ENCODE measurements at places on chromosomes 12 and 14.
A peak's percentile ranks its signal among the peaks of the same experiment; 100 is the strongest.

GRCh38 chr12:17982556-17982955 lies 107.4 kb downstream of the RERGL start:
- DNase-seq: no peak

- no peak for DNase-seq
These were observed 611.3 kb upstream of the TMEM132C start for GRCh38 chr12:127655691-127656090.

- DNase-seq: no peak
These were observed 18.3 kb downstream of the SLC25A47 start for GRCh38 chr14:100341301-100342031.

DNA sequence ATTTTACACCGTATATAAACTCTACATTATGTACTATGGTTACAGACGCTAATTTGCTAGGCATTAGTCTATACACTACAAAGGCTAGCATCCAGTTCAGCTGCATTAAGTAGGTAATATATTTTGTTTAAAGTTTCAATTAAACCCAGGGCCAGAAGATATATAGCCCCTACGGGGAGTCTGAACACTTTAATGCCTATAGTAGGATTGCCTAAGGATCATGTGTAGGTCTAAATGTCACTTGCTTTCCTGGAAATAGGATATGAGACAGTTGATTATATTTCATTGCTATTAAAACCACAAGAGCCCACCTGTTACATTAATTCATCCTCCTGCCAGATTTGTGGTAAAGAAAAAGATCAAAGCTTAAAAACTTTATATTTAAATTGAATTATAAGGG lies 286.9 kb downstream of the TMTC2 start:
- DNase-seq: no peak

GRCh38 chr12:59603754-59604153 lies 7.9 kb downstream of the SLC16A7 start:
- DNase-seq: no peak

DNA sequence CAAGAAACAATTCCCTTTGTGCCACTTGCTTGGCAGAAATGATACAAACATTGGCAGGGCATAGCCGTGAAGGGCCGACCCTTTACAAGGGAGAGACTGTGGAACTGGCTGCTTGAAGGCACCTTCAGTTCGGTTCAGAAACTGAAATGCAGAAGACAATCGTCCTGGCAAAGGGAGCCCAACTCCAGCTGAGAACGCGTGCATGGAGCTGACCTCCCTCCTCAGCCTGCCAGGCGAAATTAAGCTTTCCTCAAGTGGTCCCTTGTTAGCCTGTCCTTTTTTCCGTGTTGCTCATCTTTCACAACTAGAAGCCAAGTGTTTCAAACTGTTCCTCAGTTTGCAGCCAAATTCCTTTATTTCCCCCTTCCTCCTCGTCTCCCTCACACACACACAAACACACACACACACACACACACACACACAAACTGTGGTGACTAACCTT lies 8.1 kb downstream of the LGR5 start:
- no peak for DNase-seq

DNA sequence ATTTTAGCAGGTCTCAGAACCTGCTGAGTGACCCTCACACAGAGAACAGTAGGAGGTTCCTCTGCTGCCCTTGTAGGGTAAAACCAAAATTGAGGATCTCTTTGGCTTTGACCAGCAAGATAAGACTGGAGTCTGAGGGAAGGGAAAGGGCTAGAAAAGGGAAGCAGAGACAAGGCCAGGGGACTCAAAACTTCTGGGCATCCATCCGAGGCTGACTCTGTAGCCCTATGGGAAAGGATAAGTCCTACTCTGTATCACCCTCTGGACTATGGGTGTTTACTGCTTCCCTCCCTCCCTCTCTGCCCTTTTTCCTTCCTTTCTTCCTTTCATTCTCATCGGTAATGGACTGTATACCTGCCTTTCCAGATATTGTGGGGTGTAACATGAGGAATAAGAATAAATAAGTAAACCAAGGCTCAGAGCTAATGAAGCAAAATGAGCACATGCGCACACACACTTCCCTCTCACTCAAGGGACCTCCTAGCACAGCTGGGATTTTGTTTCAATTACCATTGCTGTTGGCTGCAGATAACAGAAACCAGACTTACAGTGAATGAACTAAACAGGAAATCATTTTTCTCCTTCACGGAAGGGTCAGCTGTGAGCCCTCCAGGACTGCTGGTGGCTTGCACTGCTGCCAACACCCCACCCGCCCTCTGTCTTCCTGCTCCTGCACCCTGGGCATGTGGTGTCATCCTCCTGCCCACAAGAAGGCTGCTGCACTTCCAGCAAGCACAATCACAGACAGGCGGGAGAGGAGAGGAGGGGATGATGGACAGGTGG lies 404.4 kb upstream of the CCDC196 start:
- no peak for DNase-seq

DNA sequence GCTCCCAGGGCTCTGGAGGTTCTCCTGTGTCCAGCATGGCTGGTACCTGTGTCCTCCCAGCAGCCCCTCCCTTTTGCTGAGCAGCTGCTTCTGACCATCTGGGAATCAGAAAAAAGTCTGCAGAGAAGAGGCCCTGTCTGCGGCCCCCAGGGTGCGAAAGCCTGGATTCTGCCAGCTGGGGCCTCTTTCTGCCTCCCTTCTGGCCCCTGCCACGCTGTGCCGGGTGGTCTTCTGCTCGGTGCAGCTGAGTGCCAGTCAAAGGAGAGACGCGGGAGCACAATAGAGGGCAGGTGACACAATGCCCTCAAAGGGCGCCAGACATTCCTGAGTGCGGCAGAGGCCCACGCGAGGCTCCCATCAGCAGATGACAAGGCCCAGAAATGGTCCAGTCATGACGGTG lies 12.6 kb downstream of the BTBD6 start:
- no peak for DNase-seq

GRCh38 chr14:75232191-75232590 lies 46.4 kb upstream of the FOS start:
- DNase-seq: no peak

GRCh38 chr14:22391908-22392565 lies 197.0 kb downstream of the DAD1 start:
- DNase-seq: peak; percentile 72

- DNase-seq: no peak
These were observed 25.8 kb upstream of the CLEC4E start for GRCh38 chr12:8566525-8566924.

GRCh38 chr14:31256534-31257243 lies 49.1 kb upstream of the HECTD1 start:
- no peak for DNase-seq

- DNase-seq: no peak
These were observed 14.8 kb downstream of the MMP14 start for GRCh38 chr14:22850944-22851764.

GRCh38 chr12:108914121-108914531 lies 34.2 kb downstream of the DAO start:
- DNase-seq: no peak

DNA sequence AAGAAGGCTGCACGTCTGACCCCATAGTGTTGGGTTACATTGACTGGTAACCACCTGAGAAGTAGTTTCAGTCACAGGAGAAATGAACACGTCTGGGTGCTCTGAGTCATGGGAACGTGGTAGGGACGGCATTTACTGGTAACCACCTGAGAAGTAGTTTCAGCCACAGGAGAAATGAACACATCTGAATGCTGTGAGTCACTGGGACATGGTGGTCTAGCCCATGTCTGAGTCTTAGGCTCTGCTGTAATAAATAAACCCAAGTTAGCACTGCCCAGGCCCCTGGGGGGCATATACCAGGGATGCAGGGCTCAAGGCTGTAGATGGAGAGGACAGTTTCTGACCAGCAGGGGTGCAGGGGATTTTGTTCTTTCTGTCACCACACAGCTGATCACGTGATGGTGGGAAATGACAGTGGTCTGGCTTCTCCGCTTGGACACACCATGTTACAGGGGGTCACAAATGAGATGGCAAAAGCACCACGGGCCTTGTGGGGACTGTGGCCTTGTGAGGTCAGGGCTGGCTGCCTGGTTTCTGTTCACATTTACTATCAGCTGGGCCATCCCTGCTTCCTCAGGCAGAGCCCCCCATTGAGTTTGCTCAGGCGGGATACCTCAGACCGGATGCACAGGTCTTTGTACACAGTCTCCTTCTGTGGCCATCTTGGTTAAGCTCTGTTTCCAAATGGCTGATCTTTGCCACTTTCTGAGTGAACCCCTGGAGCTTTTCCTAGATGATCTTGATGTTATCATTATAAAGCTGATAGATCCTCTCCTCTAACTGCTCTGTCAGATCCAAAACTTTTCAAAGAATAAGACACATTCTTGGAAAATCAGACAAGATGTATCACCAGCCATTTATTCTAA lies 9.8 kb upstream of the C12orf42 start:
- no peak for DNase-seq

- DNase-seq: peak; percentile 36
These were observed 22.4 kb downstream of the PALS1 start for GRCh38 chr14:67263499-67264149.

GRCh38 chr14:20343862-20344220 lies 406 bp downstream of the PARP2 start:
- no peak for DNase-seq

GRCh38 chr14:23865502-23865901 lies 88.1 kb upstream of the DHRS4 start:
- no peak for DNase-seq

DNA sequence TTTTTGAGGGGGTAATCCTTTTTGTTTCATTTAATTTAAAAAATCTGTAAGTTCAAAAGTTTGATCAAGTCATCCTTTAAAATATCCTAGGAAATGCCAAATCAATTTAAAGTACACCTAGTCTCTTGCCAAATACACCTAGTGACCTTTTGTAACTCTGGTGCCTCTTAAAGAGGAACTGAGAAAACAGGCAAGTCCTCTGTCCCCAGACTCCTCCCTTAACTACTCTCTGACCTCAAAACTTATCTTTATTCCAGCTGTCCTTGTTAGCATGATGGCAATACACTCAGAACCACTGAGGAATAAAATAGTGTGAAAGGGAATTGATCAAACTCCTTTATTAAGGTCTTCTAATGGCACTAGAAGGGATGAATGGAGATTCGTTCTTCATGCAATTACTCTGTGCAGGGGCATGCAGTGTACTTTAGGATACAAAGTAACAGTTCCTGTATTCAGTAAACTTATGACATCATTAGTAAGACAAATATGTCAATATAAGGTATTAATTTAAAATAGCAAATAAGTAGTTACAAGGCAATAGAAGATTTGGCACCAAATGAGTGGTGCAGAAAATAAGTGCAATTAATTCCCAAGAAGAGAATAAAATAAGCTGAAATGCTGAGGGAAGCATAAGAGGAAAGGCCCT lies 3.3 kb downstream of the FAR2 start:
- DNase-seq: no peak

DNA sequence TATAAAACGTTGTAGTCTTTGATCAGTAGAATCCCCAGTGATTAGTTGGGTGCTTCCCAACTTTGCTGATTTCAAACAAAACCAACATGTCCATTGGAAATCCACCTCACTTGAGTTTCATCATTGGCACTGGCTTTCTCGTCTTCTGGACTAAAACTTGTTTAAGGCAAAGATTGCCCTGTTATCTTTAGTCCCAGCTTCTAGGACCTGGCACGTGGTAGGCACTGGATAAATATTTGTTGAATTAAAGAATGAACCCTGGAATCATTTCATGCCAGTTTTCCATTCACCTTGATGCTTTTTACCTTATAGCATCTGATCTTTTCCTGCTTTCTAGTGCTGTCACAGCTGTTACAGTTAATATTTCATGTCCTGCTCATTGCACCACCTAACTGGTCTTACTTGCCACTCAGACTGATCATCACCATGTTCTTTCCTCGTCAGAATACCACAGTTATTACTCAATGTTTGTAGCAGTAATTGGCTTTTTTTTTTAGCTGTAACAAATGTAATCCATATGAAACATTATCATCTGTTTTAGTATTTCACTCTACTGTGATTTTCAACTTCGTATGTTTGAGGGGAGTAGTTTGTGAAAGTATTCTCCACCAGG lies 7.3 kb upstream of the C12orf50 start:
- no peak for DNase-seq

GRCh38 chr12:115811929-115812328 lies 465.6 kb downstream of the MED13L start:
- no peak for DNase-seq

- DNase-seq: no peak
These were observed 77.3 kb downstream of the IRF2BPL start for GRCh38 chr14:76951166-76951565.

GRCh38 chr12:47269916-47270315 lies 190.2 kb upstream of the AMIGO2 start:
- DNase-seq: no peak

- DNase-seq: no peak
These were observed 157.2 kb downstream of the GARIN6 start for GRCh38 chr12:99804715-99805114.

GRCh38 chr14:61219673-61220072 lies 61.5 kb downstream of the TMEM30B start:
- no peak for DNase-seq

DNA sequence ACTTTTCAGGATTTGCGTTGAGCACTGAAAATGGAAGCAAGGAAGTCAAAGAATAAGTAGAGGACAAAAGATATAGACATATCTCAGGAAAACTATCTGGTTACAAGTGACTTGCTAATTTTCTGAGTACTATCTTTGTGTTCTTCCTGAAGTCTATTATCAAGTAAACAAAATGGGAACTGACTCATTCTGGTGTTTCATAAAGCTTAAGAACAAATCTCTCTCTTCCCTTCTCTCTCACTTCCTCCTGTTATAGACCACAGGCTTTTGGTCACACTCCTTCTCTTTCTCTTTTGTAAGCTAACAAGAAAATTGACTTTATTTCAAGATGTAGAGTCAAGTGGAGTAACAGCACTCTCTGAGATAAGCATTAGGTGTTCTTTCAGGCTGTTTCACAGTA lies 406.6 kb upstream of the SYT1 start:
- no peak for DNase-seq

GRCh38 chr12:99611117-99611516 lies 36.4 kb upstream of the GARIN6 start:
- no peak for DNase-seq

GRCh38 chr12:131008131-131008912 lies 54.6 kb downstream of the ADGRD1 start:
- peak; percentile 54 for DNase-seq

- no peak for DNase-seq
These were observed 16.7 kb downstream of the HMGA2 start for GRCh38 chr12:65840793-65841670.

DNA sequence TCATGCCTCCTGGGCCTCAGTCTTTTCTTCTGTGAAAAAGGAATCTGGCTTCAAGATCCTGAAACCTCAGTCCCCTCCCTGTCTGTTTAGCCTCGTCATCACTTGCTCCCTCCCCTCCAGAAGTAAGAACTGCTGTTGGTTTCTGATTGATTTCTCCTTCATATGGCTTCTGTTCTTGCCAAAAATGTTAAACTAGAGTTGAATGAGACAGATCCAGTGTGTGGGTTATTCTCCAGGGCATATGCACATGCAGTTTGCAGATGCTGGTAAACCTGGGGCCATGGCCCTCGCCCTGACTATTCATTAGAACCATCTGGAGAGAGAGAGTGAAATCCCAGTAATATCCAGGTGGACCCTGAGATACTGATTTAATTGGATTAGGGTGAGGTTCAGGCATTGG lies 175.1 kb downstream of the TMEM132C start:
- DNase-seq: no peak

GRCh38 chr12:6049992-6050391 lies 74.5 kb downstream of the VWF start:
- DNase-seq: no peak
